ENCODE measurements at places on chromosomes 5 and 9.

GRCh38 chr5:8751971-8752370 is 793.9 kb downstream of the SEMA5A start:
- no peak for DNase-seq

DNA sequence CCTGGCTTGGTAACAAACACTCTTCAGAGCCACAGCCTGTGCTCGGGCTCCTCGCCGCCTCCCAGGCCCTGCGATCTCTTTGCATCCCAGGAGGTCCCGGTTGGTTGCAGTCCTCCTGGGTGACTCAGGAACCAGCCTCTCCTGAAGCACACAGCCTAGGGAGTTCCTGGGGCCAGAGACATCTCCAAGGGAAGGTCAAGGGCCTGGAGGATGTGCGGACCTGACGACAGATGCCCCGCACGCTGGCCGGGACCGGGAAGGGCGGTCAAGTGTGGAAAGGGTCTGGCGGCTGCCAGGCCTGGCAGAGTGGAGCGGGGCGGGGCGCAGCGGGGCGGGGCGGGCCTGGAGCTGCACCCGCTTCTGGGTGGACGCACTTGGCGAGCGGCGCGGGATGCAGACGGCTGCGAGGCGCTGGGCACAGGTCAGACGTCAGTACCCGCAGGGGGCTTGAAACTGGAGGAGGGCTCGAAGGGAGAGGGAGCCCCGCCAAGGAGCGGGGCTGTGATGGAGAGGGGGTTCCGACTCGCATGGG is 45.0 kb upstream of the PRSS3 start:
- no peak for DNase-seq

DNA sequence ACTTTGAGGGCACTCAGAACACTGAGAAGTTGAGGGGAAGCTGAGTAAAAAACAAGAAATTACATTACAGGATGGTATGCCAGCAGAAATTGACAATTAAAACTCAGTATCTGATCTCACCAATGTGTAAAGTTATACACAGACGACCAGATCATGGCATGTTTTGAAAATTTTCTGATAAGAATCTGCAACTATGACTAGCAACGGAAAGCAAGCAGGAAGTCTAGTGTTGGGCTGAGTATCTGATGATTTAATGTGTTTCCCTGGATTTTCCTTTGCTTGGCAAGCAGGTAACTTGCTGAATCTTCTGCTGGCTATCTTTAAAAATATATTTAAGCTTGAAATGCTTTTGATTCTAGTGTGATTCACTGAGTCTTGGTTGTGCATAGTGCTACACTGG is 5.2 kb upstream of the GCNT4 start:
- DNase-seq: no peak

DNA sequence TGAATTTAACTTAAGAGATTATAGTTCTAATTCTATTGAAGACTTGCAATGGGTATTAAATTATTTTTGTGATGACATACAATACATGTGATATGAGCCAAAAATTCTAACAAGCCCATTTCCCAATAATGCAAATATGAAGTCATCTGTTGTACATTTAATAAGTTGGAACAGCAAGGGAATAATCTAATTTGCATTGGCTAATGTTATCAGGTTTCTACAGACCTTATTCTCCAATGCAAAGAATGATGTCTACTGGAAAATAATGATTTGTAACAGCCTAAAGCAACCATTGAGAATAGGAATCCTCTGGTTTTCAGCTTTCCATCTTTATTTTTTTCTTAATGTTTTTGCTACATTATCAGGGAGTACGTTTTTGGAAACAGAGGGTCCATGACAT is 89.1 kb upstream of the MINAR2 start:
- no peak for DNase-seq

DNA sequence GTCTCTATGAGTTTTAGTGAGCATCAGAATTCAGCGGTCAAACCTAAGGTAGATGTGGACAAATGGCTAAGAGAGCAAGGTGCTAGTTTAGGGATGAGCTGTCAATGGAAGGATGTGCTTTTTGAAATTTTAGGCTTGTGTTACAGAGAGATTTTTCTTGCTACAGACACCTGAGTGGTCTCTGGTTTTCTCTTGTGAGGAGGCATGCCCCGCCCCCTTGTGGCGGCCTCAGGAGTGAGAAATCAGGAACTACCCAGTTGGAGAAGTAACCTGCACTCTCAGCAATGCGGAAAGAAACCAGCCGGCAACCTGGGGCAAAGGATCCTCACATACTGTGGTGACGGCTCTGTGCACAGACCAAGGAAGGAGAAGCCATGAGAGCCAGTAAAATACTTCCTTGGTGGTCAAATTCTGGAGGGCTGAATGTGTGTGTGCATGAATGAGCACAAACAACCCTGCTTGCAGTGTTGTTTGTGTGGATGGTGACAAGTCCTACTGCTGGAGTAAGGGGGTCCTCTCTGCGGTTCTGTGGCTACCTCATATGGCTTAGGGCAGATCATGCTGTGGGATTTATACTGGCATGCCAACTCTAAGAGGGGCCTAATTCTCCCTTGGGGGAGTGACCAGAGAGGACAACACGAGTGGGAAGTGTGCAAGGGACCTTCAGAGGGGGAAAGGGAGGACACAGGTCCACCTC is 16.7 kb upstream of the HSD17B4 start:
- no peak for DNase-seq

- DNase-seq: no peak
Measured at GRCh38 chr5:156947925-156948324, 15.1 kb downstream of the TIMD4 start.

- no peak for DNase-seq
Measured at GRCh38 chr5:139146809-139147482, 51.2 kb downstream of the SIL1 start.

GRCh38 chr5:73031839-73032238 is 76.0 kb downstream of the FCHO2 start:
- no peak for DNase-seq

GRCh38 chr5:133959643-133960042 is 8.8 kb downstream of the C5orf15 start:
- DNase-seq: no peak

DNA sequence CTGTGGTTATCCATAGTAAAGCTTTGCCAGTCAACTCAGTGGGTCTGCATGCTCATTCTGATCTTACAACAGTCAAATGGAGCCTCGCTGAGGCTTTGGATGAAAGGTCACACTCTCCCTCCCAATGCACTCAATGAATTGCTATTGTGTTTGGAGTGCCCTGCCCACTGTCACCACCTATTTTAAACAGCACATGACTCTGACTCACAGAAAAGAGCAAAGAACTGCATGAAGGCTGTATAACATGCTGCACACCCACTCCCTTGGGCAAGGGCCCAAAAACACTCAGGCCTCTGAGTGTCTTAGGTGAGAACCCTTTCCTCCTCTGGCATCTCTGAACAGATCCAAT is 118.7 kb upstream of the CCDC112 start:
- DNase-seq: no peak

- DNase-seq: no peak
Measured at GRCh38 chr9:131997779-131998178, 81.9 kb downstream of the MED27 start.

Data from SIG-M5 (cell line).